A549 treated with Hydrocortisone at 1 μM for 4 hours (cell line): ENCODE measurements at places on chromosomes 4 and X. TPM values are rescaled to one million over a fixed set of nuclear protein-coding genes. Genes with fewer than 3 reads are reported as not detected.

Gene PCDH11X
- total RNA-seq = not detected in 5 replicates

Gene ITIH6
- not detected in 5 replicates for total RNA-seq

Gene FAM47E
- 0.27 to 0.37 TPM (median 0.33 TPM) in 4 of 5 replicates, not detected in the other for total RNA-seq

Gene CSAG1
- total RNA-seq = 0.17 to 0.40 TPM (median 0.17 TPM) in 3 of 5 replicates, not detected in the others

Gene ZNF674
- total RNA-seq = 2.2 to 3.5 TPM (median 2.8 TPM) in 5 replicates

Gene EMCN
- total RNA-seq = not detected in 5 replicates

Gene DSPP
- not detected in 5 replicates for total RNA-seq

Gene GAGE12F
- not detected in 5 replicates for total RNA-seq

Gene GPR119
- total RNA-seq = not detected in 5 replicates

Gene TMEM31
- 0.21 TPM in 1 of 5 replicates, not detected in the others for total RNA-seq

Gene CXCL10
- 0.12 to 0.20 TPM (median 0.12 TPM) in 3 of 5 replicates, not detected in the others for total RNA-seq

Gene C4orf54
- not detected in 5 replicates for total RNA-seq

Gene TSPAN5
- 12.3 to 13.5 TPM (median 13.1 TPM) in 5 replicates for total RNA-seq

Gene TEX28
- total RNA-seq = not detected in 5 replicates

Gene CXCR3
- 0.08 to 0.09 TPM (median 0.09 TPM) in 4 of 5 replicates, not detected in the other for total RNA-seq

Gene STBD1
- 9.2 to 13.6 TPM (median 12.3 TPM) in 5 replicates for total RNA-seq

Gene BRS3
- not detected in 5 replicates for total RNA-seq

Gene TBC1D8B
- 0.75 to 1.7 TPM (median 1.1 TPM) in 5 replicates for total RNA-seq

Gene LRCH2
- 0.02 to 0.03 TPM (median 0.03 TPM) in 5 replicates for total RNA-seq

Gene PNPLA4
- 9.3 to 12.6 TPM (median 11.7 TPM) in 5 replicates for total RNA-seq

Gene LRAT
- total RNA-seq = 0.03 to 0.10 TPM (median 0.05 TPM) in 5 replicates

Gene TXK
- 0.13 to 0.38 TPM (median 0.17 TPM) in 5 replicates for total RNA-seq

Gene EIF4E
- total RNA-seq = 71.3 to 147 TPM (median 72.5 TPM) in 5 replicates

Gene SERTM2
- not detected in 5 replicates for total RNA-seq

Gene TCEAL8
- total RNA-seq = 26.3 to 38.3 TPM (median 28.3 TPM) in 5 replicates

Gene SPOCK3
- total RNA-seq = 0.13 to 0.36 TPM (median 0.16 TPM) in 5 replicates

Gene UGT2A1
- total RNA-seq = not detected in 5 replicates

Gene CXCL8
- 5.3 to 10.4 TPM (median 9.5 TPM) in 5 replicates for total RNA-seq

Gene IL2RG
- 0.09 to 0.32 TPM (median 0.23 TPM) in 3 of 5 replicates, not detected in the others for total RNA-seq

Gene ABLIM2
- 4.9 to 8.3 TPM (median 6.4 TPM) in 5 replicates for total RNA-seq

Gene MAGEB1
- not detected in 5 replicates for total RNA-seq

Gene NAAA
- total RNA-seq = 21.5 to 24.0 TPM (median 23.6 TPM) in 5 replicates

Gene CTAG1B
- total RNA-seq = not detected in 5 replicates
